EH (cell line): ENCODE measurements at places on chromosomes 4 and X.

DNA sequence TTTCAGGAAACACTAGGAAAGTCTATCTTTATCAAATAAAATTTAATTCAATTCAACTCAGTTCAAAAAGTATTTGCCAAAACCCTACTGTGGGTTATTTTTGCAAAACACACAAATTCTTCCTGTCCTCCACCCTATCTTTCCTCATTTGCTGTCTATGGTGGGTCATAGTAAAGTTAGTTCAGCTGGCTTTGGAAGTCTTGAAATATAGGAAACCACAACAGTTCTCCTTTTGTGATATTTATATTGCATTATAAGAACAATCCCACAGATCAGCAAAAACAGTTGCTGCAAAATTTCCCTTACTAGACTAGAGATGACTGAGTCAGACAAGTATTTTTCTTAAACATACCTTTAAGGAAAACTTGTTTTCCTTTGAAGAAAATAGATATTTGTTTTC is 22.2 kb downstream of the CYBB start:
- no peak for DNase-seq

DNA sequence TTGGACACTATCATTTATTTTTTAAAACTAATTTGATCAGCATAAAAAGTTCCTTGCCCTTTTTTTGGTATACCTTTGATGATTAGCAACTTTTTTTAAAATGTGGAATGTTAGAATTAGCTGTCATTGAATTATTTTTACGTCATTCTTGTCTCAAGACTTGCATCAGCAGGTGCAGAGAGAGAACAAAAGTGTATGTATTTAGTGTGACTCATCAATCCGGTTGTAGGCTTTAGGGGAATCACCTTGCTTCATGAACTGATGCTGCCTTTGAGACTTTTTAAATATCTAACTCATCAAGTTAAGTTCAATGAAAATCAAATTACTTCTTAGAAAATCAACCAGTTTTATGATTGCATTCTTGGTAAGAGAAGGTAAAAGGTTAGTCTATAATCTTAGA is 125.1 kb downstream of the ARX start:
- no peak for DNase-seq

DNA sequence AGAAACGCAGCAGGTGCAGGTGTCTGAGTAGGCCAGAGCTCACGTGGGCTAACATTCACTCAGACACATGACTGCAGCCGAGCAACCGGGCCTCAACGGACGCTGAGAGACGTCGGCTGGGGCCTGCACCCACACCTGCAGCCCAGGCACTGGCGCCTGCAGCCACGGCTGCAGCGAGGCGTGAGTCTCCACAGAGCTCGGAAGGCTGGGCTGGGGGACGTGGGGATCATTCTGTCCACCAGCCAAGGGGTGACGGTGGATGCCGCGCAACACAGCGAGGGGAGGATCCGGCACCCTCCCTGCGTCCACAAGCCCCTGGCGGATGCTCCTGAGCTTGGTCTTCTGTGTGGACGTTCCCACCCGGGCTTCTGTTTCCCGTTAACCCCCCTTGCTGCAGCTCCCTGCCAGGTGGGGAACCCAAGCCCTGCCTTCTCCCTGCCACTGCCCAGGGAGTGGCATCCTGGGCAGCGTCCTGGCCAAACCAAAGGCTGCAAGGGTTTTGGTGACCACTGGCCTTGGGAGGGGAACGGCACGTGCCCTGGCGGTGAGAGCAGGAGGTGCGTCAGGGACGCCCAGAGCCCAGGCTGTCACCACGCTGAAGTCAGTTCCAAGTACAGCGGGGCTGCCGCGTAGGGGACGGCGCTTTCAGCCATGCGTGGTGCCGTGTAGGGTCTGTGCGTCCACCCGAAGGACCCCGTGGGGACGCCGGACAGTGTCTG is 16.3 kb downstream of the PPP2R3B start:
- no peak for DNase-seq

- peak; percentile 6 for DNase-seq
These were observed 36.0 kb downstream of the INTU start for GRCh38 chr4:127668770-127669169.

- no peak for DNase-seq
These were observed 5.1 kb downstream of the CYTL1 start for GRCh38 chr4:5014007-5014682.

DNA sequence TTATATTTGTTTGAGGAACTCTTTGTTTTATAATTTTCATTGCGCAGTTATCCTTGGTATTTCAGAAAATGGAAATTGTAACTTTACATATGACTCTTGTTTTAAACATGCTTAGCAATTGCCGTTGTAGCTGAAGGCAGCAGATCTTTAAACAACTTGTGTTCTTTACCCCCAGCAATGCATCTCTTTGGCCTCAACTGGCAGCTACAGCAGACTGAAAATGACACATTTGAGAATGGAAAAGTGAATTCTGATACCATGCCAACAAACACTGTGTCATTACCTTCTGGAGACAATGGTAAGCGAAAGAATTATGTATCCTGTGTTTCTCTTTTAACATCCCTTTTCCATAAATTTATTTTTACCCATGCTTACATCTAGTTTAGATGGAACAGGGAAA is 263.6 kb downstream of the DCTD start:
- DNase-seq = peak; percentile 53

GRCh38 chr4:5079581-5079980 is 28.3 kb downstream of the STK32B start:
- peak; percentile 75 for DNase-seq

DNA sequence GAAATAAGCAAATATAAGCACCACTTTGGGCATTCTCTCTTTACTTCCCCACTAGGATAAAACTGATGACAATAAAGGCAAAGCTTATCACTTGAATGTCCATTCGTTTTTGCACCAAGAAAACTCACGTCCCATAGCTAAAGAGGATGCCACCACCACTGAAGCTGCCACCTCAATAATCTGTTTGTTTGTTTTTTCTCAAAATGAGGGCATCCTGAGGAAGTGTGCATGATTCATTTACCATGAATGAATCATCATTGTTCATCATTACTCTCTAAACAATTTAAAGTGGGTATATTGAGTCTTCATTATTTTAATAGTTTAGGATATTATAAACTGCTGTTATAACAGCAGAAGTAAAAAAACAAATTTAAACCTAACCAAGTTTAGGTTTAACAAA is 168.2 kb downstream of the DCTD start:
- peak; percentile 59 for DNase-seq

- DNase-seq = no peak
These were observed 71.1 kb downstream of the CRMP1 start for GRCh38 chr4:5821665-5822358.

DNA sequence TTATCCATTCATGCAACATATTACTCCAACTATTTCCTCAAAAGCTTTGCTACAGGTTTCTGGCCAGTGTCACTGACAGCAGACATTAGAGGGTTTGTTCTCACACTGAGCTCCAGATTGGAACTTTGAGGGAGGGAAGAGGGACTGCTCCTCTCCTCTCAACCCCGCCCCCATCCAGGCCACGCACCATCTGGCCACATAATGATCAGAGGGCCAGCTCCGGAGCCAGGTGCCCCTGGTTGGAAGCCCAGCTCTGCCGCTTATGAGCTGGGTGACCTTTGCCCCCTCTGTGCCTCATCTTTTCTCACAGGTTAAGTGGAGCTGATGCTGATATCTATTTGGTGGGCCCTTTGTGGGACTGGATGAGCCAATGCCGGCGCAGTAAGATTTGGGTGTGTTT is 55.8 kb downstream of the C4orf50 start:
- DNase-seq = no peak

GRCh38 chr4:85419103-85419502 is 55.8 kb upstream of the ARHGAP24 start:
- DNase-seq = no peak

GRCh38 chr4:126465341-126465740 is 1150.6 kb downstream of the FAT4 start:
- no peak for DNase-seq

DNA sequence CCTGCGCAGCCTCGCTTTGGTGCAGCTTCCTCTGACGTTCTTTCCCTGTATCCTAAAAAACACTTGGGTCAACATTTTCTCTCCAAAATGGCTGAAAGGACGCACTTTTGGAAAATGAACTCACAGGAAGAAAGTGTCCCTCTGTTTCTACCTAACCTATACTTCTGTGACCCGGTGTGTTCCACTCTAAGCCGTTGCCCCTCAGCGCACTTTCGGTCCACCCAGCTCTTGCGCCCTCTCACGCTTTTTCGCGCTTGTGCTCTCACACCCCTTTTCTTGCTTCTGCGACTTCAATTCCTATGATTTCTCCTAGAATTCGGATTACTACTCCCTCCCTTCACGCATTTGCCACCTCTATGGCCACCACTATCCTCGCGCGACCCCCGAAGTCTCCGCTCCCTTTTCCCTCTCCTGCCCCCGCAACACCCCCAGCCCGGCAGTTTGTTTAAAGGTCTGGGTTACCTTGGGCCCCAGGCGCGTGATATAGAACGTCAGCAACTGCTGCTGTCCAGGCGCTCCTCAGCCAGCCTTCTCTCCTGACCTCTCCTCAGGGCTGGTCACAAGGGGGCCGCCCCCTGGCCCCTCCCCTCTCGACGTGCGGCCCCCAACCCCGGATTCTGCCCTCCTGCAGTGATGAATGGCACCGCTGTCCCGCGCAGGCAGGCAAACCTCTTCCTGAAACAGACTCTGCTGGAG is at the start of gene USP51:
USP51 (minus strand) TSS at position 535 of the 696 bp plus-strand sequence. CDS start 909 bp downstream, outside the sequence.
- peak; percentile 14 for DNase-seq

GRCh38 chr4:110675426-110675825 is 52.5 kb upstream of the PITX2 start:
- no peak for DNase-seq

GRCh38 chr4:98939892-98940298 is 11.0 kb upstream of the EIF4E start:
- peak; percentile 76 for DNase-seq

- peak; percentile 34 for DNase-seq
These were observed 297.4 kb downstream of the ANKRD50 start for GRCh38 chr4:124415146-124415545.

DNA sequence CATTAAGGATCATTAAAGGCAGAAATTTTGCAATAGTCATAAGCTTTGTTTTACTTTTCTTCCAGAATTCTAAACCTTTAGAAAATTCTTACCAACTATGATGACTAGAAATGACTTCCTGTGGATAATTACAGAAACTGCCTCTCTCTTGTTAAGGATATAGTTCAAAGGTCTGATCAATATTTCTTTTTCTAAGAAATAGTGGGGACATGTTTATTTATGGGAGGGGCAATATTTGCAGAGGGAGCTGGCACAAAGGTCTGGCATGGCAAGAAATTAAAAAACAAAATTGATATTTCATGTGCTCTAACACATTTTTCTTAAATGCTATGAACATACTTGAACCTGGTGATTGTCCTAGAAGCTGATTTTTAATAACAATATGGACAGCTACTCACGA is 448.9 kb downstream of the KCTD8 start:
- no peak for DNase-seq

GRCh38 chr4:110193822-110194761 is 4.3 kb downstream of the ELOVL6 start:
- DNase-seq = peak; percentile 80

DNA sequence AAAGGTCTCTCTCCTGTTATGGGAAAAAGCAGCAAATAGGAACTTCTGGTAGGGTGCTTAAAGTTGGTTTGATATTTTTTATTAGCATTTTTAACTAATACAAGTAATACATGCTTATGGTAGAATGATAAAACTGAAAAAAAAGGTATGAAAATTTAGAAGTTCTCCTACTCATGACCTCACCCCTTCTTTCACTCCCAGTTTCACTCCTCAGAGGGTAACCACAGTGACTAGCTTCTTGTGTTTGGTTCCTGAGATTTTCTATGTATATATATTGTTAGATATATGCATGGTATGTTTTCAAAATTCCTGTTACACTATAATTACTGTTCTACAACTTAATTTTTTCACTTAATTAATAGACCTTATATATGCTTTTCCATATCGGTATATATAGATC is 66.5 kb downstream of the AR start:
- no peak for DNase-seq

GRCh38 chr4:109079201-109079600 is 223.3 kb downstream of the COL25A1 start:
- peak; percentile 42 for DNase-seq

- DNase-seq = peak; percentile 30
These were observed 11.1 kb downstream of the MAEA start for GRCh38 chr4:1300466-1301455.

- DNase-seq = peak; percentile 57
These were observed 82.4 kb upstream of the HPRT1 start for GRCh38 chrX:134377537-134377936.

- DNase-seq = peak; percentile 56
These were observed 15.7 kb downstream of the SPCS3 start for GRCh38 chr4:176335421-176335820.

DNA sequence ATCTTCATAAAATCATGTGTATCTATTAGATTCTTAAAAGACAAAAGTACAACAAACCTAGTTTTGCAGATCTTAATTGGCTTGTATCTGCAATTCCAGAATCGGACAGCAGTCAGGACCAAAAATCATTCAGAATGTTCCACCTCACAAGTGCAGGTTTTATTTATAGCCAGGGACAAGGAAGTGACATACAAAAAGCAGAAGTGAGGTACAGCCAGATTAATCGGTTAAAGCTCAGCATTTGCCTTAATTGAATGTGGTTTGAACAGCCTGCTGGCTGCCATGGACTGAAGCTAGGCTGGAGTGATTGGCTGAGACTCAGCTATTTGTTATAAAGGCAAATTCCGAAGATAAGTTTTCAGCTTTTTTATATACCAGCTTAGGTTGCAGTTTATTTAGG is 932.6 kb downstream of the C4orf33 start:
- no peak for DNase-seq

- no peak for DNase-seq
These were observed 997.4 kb upstream of the PRKX start for GRCh38 chrX:4710618-4711433.

GRCh38 chrX:155896512-155896911 is 15.4 kb downstream of the VAMP7 start:
- DNase-seq = no peak

DNA sequence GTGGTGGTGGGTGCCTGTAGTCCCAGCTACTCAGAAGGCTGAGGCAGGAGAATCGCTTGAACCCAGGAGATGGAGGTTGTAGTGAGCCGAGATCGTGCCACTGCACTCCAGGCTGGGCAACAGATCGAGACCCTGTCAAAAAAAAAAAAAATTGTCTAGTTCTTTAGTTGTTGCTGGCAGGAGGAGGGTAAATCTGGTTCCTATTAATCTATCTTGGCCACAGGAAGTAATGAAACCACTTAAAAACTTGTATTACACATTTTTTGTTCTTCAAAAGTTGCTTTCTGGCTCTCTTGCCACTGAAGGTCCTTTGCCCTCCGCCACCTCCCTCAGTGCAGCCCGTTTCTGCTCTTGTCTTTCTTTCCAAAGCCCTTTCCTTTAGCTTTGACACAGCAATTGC is 102.9 kb upstream of the ARSJ start:
- DNase-seq = peak; percentile 52

DNA sequence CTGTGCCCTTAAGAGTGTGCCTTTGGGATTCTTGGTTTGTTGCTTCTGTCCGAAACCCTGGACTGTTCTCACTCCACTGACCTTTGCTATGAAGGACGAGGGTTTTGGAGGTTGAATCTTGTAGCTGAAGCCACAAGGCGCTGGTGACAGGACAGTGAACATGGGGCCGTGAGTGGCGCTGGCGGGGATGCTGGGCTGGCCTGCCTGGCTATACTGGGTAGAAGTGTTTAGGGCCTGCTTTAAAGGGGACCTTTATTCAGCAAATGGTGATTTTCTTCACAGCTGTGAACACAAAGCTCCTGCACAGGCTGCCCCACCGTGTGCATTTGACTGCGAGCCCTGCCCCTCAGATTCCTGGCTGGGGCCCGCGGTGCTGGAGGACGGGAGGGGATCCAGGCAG is 27.1 kb upstream of the TADA2B start:
- DNase-seq = no peak
